AG10803 (cell line): ENCODE measurements at places on chromosomes 4 and X.

GRCh38 chrX:64976673-64977040 is 407 bp upstream of the ZC4H2 start:
- DNase-seq: no peak

DNA sequence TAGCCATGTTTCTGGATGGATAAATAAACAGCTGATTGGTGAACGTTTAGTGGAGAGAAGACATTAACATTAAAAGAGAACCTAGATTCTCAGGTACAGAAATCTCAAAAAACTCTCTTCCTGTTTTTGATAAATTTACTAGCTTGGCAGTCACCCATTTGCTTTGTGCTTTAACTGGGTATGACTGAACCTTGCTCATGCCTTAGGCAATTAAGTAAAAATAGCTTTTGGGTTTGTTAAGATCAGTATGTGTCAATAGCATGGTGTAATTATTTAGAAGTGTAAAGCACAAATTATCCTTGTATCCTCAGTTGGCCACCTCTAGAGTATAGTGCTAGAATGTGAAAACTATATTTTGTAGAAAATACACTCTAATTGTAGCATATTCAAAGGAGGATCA is 200.0 kb downstream of the CFAP299 start:
- no peak for DNase-seq

GRCh38 chr4:70902577-70903290 is 565 bp downstream of the MOB1B start:
- DNase-seq: peak; percentile 27

- DNase-seq: no peak
Observed at GRCh38 chr4:112199041-112199440, 32.5 kb upstream of the AP1AR start.

DNA sequence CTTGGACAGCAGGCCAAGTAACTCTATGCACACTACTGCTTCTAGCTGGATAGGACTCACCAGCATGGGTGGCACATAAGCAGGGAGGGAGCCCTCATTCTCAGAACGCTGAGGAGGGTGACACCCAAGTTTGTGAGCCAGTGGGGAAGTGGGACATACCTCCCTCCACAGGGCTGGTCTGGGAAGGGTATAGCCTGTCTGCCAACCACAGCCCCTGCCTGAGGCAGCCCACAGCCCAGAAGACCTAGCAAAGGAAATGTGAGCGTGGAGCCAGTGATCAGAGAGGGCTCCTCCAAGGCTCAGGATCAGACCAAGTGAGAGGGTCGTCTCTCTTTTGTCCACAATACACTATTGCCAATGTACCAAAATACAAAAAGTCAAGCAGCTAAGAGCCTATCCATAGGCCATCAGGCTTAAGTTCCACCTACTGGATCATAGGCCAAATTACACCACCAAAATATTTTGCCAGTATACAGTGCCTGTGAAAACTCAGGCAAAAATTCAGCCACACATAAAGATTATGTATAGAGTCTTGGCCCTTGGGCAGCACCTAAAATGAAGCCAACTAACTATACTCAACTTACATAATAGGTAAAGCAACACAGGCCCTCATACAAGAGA is 1203.1 kb downstream of the PCDH18 start:
- DNase-seq: no peak

GRCh38 chr4:170089668-170090351 is at the start of gene AADAT:
Gene AADAT (minus strand): TSS chr4:170089956. CDS start chr4:170089690, 266 bp downstream.
- DNase-seq: peak; percentile 74

DNA sequence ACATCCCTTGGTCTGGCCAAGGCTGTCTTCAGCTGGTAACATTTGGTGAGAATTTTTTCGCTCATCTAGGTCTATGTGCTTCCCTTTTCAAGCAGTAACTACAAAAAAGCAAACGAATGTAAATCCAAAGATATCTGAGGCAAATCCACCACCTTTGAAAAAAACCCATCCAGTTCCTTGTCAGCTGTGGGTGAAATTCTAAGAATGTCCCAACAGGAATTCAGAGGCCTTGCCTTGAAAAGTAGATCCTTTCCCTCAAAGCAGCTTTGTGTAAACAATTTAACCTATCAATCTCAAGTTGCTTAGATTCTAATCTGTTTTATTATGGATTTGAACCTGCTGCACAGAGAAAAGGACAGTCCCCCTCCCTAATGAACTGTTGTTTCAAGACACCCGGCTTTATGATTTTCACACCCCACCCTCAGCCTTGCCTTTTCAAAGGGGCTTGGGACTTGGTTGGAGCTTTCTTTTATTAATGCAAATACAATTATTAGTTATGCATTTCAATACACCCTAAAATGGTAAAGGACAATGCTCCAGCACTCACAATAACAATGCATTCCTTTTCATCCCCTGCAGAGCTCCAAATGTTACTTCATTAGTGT is 166.6 kb downstream of the LDB2 start:
- no peak for DNase-seq

DNA sequence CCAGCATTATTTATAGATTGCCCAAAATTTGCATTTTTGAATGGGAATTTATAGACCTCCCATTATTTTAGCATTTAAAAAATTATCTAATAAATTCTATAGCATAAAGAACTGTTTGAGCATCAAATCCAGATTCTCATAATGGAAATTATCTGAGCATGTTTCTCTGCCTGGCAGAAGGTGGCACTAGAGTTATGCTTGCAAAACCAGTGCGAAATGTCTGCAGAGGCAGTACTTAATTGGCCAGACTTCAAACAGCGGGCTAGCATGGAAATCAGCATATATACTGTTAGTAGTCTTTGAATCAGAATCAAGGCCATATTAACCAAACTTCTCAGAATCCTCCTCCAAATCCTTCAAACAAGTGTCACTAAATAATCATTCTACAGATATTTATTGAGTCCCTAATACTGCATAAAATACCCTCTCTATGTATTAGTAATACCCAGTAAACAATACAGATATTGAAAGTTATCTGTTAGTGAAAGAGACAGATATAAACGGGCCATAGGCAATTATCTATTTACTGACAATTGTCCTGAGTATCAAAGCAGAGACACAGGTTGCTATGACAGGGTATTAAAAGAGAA is 78.7 kb upstream of the DCLK2 start:
- peak; percentile 85 for DNase-seq

- DNase-seq: no peak
Observed at GRCh38 chrX:23509256-23509655, 158.0 kb upstream of the PRDX4 start.

DNA sequence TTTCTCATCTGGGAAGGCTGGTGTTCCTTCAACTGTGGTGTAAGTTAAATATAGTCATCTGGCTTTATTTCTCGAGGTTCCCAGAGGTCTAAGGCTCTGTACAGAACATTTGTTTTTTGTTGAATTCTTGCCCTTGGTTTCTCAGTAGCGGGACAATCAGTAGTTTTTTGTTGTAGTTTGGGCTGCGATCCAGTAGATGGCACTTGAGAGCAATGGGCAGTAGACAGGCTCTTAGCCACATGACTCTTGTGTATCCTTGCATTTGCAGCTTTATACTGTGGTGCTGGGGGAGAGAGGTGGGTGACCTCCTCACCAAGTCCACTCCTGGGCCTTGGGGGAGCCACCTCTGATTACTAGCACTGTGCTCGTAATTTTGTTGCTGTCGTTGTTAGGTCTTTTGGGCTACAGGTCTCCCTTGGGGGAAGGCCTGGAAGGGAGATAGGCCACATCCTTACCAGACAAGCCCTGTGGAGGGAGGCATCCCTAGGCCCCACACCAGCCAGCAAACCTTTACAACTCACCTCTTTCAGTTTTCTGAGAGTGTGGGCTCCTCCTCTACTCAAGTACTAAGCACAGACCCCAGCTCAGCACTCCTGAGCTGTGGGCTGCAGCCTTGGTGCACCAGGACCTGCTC is 8.1 kb downstream of the ETDB start:
- DNase-seq: peak; percentile 17

GRCh38 chrX:7133050-7133440 is 14.5 kb upstream of the STS start:
- DNase-seq: peak; percentile 45

- DNase-seq: peak; percentile 1
Observed at GRCh38 chr4:69617083-69617694, 22.3 kb downstream of the UGT2A2 start.

GRCh38 chr4:52407545-52407944 is 251.6 kb downstream of the USP46 start:
- DNase-seq: peak; percentile 3

GRCh38 chr4:89492581-89493071 is 185.0 kb upstream of the GPRIN3 start:
- peak; percentile 72 for DNase-seq

DNA sequence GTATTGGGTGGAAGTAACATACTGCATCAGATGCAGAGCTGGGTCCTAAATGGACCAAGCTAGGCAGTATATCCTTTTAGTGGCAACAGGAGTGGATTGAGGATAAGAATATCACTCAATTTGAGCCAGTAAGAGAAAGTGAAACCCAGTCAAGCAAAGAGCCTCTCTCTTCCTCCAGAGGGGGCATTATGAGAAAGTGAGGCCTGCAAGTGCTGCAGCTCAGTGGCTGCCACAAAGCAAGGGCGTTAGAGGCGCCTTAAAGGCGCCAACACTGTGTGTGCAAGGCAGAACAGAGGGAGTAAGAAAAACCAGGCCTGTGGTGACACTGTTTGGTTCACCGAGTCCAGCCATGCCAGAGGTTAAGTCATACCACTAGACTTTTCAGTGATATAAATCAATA is 17.5 kb downstream of the STX18 start:
- DNase-seq: no peak

DNA sequence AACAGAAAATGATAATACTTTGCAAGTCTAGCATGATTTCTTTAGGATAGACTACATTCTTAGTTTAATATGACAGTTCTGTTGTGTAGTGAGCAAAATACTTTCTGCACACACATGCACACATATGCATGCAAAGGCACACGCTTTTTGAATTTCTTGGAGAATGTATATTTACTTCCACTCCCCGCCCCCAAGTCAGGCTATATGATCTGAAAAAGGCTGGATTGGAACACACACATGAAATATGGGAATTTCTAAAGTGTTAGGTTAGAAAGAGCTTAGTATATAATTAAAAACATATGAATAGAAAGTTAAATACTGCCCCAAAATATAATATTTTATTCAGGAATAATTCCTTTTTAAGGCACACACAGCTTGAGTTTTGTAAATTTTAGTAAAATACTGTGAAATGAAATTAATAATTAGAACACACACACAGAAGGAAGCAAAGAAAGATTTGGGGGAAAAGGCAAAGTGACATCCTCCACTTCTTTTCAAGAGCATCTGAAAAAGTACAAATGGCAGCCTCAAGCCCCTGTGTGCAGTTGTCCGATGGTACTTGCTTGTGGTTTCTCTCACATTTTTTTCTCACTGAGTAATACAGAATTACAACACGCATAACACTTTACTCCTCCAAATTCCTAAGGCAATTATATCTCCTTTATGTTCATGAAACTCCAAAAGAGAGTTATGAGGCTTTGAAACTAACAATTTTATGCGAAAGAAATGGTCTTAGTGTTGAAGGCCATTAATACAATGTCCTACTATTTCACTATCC is 228.9 kb upstream of the ETNPPL start:
- peak; percentile 80 for DNase-seq

DNA sequence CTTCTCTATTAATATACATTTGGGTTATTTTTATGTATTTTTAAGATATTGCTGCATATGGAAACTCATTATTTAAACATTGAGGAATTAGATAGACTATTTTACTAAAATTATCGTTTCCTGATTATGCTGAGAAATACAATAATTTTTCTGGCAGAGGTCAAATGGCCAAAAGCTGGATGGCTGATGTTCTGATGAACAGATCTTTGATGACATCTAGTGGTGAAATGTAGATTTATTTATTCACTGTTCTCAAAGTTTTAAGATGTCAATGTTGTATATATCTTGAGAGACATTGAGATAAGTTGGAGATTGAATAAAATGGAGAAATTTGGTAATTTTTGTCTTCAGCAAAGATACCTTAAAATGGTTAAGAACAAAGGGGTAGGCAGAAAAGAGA is 96.2 kb downstream of the UGT8 start:
- peak; percentile 19 for DNase-seq

DNA sequence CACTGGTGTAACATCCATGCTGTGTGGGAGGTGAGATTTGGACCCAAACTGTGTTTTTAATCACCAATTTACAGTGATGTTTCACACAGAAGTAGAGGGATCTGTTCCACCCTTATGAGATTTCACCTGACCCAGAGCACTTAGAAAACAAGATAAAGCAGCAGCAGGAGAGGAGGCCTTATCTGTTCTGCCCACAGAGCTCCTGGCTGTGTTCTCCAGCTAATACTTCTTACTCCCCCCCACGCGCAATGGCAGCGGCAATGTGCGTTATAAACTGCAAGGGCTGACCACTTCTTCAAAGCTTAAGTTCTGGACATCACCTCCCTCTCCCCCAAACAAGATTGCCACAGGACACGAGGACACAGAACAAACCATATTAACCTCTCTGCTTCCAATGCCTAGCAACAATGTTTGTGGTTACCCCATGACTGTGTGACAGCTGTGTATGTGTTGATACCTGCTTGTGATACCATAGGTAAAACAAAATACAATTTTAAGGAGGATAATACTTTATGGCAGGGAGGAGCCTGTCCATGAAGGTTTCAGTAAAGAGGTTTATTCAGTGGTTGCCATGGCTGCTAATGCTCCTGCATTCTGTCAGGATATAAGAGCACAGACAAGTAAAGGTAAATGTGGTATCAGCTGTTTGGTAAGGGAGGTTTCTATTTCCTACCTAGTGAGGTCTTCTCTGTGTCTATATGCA is 210.0 kb downstream of the SOWAHB start:
- no peak for DNase-seq

DNA sequence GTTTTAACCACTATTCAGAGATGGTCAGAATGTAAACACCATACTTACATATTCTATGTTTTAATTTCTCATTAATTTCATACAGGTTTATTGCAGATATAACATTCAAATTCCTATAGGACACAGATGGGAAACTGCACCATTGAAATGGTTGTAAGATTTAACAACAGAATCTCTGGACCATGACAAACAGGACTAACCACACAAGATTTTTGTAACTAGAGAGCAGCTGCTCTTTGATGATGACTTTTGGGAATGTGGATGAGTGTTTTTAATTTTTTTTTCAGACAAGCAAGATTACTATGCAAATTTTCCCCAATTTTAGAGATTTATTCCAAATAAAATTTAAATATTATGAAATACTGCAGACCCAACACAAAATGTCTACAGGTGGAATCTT is 610.2 kb downstream of the PCDH18 start:
- no peak for DNase-seq

- DNase-seq: peak; percentile 36
Observed at GRCh38 chr4:42104521-42104920, 47.9 kb downstream of the BEND4 start.

- no peak for DNase-seq
Observed at GRCh38 chr4:163590103-163590502, 95.6 kb downstream of the TMA16 start.

DNA sequence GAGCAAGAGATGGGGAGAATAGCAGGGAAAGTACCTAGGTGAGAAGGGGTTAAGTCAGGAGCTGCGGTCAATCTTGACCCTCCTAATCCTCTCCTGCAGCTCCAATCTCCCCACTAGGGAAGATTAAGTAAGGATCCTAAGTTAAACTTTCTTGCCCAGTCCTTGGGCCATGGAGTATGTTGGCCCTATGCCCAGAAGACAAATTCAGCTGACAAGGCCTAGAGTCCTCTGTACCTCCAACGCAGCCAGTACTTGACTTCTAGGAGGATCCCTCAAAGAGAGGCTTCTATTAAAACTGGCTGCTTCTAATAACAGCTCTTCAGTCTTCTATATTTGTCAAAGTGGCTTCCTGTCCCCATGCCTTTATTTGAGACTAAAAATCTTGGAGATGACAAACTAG is 1.4 kb downstream of the CLDN2 start:
- DNase-seq: no peak

- DNase-seq: no peak
Observed at GRCh38 chrX:153902385-153902784, 2.1 kb upstream of the AVPR2 start.

- DNase-seq: no peak
Observed at GRCh38 chr4:182885022-182885737, 32.0 kb downstream of the DCTD start.
